ENCODE measurements at places on chromosomes 1 and 21. TPM values are rescaled to one million over a fixed set of nuclear protein-coding genes. Genes with fewer than 3 reads are reported as not detected.

DNA sequence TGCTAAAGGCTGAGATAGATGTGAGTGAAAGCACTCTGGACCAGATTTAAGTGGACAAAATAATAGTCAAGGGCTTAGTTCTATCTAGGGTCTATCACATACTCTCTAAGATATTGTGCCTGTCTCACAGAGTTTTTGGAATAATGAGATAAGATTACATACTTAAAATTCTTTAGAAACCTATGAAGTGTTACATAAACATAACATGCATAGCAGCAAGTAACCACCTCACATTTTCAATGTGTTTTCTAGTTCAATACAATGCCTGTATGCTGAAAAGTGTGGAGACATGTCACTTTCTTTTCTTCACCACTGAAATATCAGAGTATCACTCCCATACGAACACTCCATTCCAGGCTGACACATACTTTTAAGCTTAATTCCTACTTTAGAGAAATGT lies 16.2 kb downstream of the SDCCAG8 start:
- no peak for DNase-seq

IL20 gene
- not detected for total RNA-seq

- no peak for DNase-seq
Measured at GRCh38 chr1:230715510-230715909, 1.6 kb upstream of the AGT start.

DNA sequence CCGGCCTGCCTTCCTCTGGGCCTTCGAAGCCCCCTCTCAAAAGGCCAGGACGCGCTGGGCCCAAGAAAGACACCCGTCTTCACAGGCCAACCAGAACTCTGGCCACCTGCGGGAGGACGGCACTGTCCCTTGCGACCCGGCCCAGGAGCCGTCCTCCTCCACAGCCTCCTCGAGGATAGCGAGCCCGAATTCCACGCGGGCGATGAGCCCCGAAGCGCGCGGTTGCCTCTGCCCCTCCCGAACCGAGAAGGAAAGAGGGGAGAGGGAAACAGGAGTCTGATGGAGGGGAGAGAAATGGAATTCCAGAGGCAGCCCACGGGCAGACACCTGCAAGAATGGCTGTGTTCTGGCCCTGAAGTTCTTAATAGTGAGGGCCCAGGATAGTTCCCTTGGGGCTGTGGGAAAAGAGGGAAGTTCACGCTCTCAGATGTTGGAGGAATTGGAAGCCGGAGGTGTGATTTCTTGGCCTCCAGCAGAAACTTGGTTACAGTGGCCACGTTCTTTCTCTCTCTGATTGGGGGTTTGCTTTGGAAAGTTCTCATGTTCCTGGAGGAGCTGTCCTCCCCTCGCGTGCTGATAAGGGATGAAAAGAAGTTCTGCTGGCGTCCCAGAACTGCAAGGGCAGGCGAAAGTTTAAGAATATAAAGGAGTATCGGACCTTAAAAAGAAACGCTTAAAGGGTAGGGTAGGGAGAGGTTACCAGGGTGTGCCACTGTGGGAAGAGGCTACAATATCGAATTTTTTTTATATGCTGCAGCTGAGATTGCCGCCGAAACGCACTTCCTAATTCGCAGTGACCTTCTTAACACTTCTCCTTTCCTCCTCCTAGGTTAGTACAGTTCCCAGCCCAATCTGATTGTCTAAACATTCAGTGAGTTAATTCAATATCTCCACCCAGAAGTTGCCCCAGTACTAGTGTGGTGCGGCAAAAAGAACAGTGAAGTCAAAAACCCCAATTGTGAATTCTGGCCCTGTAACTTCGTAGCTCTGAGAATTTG lies 5.8 kb upstream of the SLC44A5 start:
- peak; percentile 5 for DNase-seq

DNA sequence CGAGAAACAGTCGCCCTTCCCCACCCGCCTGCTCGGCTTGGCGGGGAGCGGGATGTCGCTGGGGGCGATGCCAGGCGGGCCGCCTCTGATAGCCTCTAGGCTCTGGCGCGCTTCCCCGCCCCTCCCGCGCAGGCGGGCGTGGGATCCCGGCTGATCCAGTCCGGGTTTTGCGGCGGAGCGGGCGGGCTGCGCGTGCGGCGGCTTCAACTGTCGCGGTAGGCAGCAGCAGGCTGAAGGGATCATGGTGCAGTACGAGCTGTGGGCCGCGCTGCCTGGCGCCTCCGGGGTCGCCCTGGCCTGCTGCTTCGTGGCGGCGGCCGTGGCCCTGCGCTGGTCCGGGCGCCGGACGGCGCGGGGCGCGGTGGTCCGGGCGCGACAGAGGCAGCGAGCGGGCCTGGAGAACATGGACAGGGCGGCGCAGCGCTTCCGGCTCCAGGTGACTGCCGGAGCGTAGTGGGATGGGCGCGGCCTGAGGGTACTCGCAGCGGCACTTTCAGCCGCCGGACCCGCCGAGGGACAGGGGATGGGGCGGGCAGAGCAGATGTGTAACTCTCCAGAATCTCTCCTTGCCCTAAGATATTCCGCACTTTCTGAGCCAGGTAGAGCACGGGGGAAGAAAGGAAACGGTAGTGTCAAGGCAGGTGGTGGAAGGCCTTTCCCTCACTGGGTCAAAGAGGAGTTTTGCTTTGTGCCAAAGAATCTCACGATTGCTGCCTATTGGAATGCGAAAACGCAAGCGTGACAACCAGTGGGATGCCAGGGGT lies at the start of gene FAAH:
Gene FAAH (plus strand): TSS at position 210 of the 764 bp plus-strand sequence. CDS start 32 bp downstream, at position 242.
- peak; percentile 68 for DNase-seq

CHD5 gene
- total RNA-seq: 0.98 TPM

GRCh38 chr1:212496682-212497081 lies 64.0 kb downstream of the NENF start:
- no peak for DNase-seq

- no peak for DNase-seq
Measured at GRCh38 chr21:43211760-43212115, 42.9 kb downstream of the CRYAA start.

- no peak for DNase-seq
Measured at GRCh38 chr1:159978107-159978398, 24.0 kb upstream of the SLAMF9 start.

DNA sequence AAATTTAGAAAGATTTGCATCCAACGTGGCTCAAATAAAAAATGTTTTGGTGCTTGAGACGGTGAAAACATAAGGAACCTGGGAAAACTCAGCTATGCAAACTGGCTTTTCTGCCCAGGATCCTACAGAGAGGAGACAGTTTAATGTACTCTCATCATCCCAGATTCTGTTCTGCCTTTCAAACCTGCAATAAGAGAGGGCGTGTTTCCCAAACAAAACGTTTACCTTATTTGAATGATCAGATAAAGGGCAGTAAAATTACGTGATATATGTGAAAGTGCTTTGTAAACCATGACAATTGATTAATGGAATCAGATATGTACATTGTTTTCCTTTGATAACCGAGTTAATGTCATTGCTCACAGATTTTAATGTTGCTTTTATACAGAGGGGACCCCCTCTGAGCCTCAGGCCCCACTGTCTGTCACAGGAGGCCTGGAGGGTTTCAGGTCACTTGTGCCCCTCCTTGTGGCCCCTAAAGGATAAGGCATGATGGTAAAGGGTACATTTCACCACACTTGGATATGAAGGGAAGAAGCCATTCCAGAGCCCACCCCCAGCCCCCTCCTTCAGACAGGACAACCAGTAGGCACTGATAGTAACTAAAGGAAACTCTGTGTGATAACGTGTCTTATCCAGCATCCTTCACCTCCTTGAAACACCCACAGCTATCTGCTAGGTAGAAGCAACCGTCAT lies 157.6 kb downstream of the EDEM3 start:
- DNase-seq: no peak

DNA sequence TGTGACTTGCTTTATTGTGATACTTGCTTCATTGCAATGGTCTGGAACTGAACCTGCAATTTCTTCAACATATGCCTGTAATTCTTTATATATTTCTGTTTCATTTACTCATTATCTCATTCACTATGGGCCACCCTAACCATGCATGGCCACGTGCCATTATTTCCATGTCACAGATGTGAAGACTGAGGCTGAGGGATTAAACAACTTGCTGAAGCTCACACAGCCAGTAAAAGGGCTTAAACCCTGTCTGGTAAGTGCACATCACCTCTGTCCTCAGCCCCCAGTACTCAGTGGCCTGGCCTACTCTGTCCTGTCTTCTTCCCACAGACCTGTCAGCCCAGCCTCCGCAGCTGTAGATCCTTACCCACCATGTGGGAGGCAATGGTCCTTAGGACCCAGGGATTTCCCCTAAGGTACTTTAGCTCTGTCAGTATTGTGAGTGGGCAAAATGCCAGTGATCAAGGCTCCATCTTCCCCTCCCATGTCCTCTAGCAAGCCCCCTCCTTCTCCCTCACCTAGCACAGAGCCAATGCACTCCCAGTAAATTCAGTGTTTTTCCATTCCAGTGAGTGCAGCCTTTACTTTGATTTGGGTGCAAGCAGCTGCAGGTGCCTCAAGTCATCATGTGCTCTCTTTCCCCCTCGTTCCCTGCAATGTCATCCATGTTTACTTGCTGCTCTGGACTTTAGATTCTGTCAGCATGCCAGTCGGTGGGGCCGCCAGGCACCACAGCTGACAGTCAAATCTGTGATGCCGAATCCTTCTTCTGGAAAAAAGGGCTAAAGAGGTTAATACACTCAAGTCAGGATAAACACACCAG lies 228.2 kb upstream of the PROX1 start:
- no peak for DNase-seq

- DNase-seq: no peak
Measured at GRCh38 chr1:87279536-87279875, 49.2 kb upstream of the LMO4 start.

DNA sequence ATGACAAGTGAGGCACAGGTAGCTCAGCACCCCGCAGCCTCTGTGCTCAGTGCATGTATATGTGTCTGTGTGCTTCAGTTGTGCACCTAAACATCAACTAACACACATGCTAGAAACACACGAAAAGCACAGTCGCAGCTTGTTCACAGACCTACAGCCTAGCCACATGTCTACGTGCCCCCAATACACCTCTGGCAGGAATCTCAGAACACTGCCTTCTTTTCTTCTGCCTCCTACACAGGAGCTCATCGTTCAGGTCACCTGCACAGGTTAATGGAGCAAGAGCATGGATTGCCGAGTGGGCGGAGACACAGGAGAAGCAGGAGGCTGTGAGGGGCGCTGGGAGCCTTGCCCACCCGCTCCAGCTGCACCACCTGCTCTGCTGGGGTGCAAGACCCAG lies 31.7 kb downstream of the CTNNBIP1 start:
- no peak for DNase-seq

NRAS gene
- total RNA-seq: 64.8 TPM

DPM3 gene
- total RNA-seq: 80.0 TPM

GRCh38 chr1:56417646-56418045 lies 161.7 kb downstream of the PLPP3 start:
- no peak for DNase-seq
